Dorsolateral prefrontal cortex (tissue), 122 donors: ENCODE measurements at places on chromosomes 13 and 19.

DNA sequence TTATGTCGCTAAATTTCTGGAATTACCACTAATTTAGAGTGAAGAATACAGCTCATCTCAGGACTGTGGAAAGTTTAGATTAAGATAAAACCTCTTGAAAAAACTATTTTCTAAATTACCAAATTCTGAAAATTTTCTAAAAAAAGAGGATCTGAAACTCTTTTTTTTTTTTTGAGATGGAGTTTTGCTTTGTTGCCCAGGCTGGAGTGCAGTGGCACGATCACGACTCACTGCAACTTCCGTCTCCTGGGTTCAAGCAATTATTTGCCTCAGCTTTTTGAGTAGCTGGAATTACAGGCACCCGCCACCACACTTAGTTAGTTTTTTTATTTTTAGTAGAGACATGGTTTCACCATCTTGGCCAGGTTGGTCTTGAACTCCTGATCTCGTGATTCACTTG lies 16.6 kb upstream of the ZNF253 start:
- no peak for DNase-seq

GRCh38 chr13:111161601-111162600 lies 46.8 kb downstream of the ARHGEF7 start:
- DNase-seq: no peak

DNA sequence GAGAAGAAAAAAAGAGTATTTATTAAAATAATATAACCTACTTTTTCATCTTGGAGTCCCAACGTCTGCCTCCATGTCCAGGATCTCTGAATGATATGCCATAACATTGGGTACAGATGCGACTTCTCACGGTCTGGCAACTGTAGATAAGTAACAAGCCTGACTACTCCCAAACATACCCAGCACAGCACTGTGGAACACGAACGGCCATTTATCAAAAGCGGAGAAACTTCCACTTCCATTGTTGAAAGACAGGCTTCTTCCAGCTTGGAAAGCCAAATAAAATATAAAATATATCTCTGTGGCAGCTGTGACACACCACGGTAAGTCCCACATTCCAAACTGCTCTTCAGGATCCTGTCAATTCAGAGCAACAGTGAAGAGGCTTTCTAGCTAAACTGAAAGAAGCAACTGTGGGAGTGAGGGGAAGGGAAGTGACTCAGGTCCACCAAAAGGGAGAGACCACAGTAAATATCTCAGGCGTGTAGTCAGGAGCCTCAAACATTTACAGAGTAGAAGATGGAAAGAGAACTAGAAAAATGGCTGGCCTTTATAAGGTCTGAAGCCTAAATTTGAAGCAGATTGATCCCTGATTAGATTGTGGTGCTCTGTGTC lies 331.7 kb downstream of the LIG4 start:
- no peak for DNase-seq

DNA sequence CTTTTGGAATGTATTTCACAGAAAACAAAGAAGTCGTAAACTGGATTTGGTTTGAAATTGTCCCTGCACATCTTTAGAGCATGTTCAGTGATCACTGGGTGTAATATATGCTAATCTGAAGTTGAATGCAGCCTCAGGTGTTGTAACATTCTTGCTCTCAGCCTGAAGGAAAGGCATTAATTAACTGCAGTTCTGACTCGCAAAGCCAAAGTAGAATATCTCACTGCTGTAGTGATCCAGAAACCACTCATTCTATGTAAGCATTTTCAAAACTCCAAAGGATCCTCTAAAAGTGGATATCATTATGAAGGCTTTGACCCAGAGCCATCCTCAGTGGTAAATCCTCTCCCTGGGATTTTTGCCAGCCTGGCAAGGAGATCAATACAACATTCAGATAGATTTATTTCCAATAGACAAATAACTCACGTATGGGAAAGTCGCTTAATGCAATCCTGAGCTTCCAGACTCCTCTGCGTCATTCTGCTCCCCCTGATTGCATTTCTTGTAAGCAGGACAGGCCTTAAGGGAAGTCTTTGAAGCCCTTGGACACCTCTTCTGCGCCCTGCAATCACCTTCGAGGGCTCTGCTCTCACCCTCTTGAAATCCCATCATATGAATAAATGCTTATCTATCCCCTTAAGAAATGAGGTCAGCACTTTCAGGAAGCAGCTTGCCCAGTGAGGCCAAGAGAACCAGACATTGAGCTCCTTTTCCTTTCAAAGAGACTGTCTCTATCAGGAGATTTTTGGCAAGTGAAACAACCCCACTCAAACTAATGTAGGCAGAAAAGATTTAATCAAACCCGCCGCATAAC lies 301.7 kb upstream of the NBEA start:
- DNase-seq: no peak
